ENCODE measurements at places on chromosomes 6 and 20. TPM values are rescaled to one million over a fixed set of nuclear protein-coding genes. Genes with fewer than 3 reads are reported as not detected.

DNA sequence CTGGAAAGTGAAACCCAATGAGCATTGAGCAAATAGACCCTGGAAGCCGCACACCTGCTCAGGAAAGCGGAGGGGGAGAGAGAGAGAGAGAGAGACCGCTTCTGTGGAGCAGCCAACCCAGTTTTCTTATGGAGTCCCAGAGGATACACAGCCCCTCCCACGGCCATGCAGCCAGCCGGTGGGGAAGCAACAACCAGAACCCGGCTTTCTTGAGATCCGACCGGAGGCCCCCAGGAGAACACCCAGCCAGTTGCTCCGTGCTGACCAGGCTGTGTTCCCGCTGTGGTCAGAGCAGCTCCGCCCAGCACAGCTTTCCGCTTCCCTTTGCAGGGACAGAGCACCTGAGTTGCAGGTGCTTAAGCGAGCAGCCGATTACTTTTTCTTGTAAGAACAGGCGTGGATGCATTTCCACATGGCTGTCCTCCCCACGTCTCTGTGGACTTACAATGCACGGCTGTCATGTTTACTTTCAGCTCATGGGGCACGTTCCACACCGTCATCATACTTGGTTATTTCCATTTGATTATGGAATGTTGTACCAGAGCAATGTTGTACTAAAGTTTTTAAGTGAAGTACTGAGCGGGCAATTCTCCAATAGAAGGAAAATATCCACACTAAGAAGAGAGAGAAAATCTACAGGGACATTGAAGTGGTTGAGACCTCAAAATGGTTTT is 381.9 kb downstream of the THBS2 start:
- DNase-seq, result no peak

The RSPH3 gene
- 2.4 TPM for total RNA-seq

The ATP6V1G2 gene
- 3.7 TPM for total RNA-seq

DNA sequence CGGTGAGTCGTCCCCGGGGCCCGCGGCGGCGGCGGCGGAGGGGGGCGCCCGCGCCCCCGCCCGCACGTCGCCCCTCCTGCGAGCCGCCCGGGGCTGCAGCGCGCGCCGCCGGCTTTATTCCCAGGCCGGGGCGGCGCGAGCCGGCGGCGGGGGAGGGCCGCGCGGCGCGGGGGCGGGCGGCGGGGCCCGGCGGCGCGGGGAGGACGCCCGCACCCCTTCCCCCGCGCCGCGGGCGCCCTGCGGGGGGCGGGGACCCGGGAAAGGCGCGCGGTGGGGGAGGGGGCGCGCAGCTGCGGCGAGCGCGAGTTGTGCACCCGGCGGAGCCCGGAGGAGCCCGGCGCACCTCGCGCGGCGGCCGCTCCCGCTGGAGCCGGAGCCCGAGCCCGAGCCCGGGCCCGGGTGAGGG is 646 bp downstream of the HMGA1 start:
- DNase-seq, result peak; percentile 42

The WASF1 gene
- total RNA-seq, result 0.45 TPM

- DNase-seq, result no peak
Measured at GRCh38 chr6:26224547-26224912, 137.3 kb downstream of the HFE start.

DNA sequence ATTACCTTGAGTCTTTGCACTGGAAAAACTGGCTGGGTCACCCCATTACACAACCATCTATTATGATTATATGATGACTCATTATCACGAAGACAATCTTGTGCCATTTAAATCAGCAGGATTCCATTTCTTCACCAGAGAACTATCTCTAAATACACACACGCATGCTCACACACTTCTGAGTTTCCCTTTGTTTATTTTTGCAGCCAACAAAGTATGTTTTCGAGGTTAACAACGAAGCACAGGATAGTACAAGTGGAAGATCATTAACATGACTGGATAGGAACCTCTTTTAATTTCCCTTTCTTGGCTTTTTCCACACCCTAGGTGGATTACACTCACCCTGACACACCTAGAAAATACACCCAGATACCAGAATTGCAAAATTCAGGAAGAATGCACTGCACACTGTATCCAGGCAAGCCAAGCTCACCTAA is 18.9 kb downstream of the PERP start:
- DNase-seq, result no peak

The IP6K3 gene
- total RNA-seq, result not detected

DNA sequence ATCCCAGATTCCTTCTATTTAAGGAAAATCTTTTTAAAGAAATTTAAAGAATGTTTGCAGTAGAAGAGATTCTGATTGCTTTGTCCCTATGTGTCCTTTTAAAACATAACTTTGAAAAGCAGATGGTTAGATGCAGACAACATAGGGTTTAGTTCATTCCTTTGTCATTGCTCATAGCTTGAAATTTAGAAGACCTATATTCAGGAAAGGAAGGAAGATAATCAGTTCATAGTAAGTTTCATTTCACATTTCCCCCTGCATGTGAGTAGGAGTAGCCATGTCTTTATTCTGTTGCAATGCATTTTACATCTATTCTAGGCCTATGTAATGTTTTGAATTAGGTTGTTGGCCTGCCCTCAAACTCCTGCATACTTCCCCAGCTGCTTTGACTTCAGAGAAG is 197.9 kb upstream of the GRIK2 start:
- no peak for DNase-seq

DNA sequence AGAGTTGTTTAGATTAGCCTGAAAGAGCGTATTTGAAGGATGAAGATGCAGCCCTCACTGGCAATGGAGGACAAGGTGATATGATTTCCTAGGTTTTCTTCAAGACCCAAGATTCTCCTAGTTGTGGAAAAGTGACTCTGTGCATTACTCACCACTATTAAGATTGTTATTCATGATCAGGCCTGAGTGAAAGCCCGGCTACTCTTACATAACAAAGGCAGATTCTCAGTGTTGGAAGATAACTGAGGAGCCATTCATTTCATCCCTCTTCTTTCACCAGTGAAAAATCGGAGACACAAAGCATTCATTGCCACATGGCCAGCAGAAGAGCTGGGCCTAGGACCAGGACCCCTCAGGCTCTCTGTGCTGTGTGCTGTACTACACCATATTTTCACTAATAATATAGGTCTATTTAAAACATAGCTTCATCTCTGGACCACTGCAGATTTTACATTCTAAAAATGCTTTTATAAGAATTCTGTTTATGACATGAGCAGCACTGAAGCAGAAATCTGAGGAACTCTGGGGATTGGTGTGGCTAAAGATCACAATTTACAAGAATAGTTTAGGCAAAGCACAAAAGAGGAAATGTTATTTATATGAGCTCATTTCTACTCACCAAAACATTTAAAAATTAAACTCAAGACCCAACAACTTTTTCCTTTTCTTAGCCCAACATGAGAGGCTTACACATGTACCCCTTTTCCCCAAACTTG is 181.9 kb upstream of the CCN2 start:
- DNase-seq, result no peak

DNA sequence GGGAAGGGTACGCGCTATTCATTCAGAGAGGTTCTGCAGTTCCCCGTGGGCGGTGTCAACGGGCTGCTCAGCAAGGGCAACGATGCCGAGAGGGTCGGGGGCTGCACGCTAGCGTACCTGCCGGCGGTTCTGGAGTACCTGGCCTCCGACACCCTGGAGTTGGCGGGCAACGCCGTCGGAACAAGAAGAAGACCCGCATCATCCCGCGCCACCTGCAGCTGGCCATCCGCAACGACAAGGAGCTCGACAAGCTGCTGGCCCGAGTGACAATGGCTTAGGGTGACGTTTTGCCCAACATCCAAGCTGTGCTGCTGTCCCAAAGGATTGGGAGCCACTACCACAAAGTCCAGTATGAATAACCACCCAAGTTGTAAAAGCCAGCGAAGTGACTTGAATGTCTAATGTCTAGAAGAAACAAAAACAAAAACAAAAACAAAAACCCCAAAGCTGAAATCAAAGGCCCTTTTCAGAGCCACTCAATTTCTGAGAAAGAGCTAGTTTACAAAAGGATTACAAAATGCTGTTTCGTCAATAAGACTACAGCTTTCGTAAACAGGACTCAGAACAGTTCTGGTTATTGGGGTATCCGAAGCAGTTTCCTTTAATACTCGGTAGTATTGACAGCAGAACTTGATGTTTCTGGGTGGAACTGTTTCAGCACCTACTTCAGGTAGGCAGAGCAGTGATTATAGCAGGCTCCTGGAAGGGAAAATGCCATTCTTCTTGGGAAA is 21.9 kb upstream of the SLC17A4 start:
- DNase-seq, result no peak

DNA sequence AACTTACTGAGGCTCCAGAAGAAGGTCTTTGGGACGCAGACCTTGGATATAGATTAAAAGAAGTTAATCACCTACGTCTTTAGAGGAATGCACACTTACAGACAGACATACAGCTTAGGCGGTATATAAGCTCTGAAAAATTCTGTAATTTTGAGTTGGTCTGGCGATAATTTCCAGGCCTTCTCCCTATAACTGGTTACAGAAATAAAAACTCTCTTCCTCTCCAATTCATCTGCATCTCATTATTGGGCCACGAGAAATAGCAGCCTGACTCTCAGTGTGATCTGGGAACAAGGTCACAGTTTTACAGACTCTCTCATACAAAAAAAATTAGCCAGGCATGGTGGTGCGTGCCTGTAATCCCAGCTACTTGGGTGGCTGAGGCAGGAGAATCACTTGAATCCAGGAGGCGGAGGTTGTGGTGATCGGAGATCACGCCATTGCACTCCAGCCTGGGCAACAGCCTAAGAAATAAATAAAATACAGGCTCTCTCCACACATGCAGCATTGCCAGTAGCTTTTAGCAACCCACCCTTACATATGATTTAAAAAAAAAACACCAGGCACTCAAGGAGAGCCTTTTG is 4.7 kb downstream of the ZBTB24 start:
- no peak for DNase-seq
